Fibroblast of lung (primary cell): ENCODE measurements at places on chromosomes 5 and 9. TPM values are rescaled to one million over a fixed set of nuclear protein-coding genes. Genes with fewer than 3 reads are reported as not detected.

ALDH1A1 gene
- 45.2 and 46.1 TPM in 2 replicates for total RNA-seq

GRCh38 chr9:107180206-107180605 is 102.9 kb upstream of the RAD23B start:
- H3K36me3 ChIP-seq: no peaks in the 10 kb centered on the region
- peaks cover 2% of the 10 kb centered on the region for H3K4me1 ChIP-seq
- DNase-seq: no peak

CEL gene
- under 0.01 and 0.33 TPM in 2 replicates for total RNA-seq

DNA sequence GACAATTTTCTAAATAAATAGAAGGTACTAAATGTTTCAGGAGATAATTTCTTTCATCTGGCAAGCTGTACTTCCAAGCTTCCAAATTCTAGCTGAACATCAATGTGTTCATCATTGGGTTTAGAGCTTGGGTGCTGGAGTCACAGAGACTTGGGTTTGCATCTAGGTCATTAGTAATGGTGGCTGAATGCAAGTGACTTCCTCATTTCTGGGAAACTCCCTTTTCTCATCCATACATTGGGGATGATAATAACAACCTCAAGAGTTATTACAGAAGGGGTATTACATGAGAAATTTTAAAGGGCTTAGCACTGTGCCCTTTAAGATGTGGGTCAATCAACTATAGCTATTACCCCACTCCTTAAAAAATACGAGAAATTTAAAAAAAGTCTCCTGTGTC is 41.1 kb upstream of the KLF4 start:
- H3K4me1 ChIP-seq: no peaks in the 10 kb centered on the region
- H3K27ac ChIP-seq: no peak overlapping the region
- H3K36me3 ChIP-seq: no peaks in the 10 kb centered on the region
- H3K27me3 ChIP-seq: no peaks in the 10 kb centered on the region
- DNase-seq: no peak

GRCh38 chr5:153350175-153350883 is 140.1 kb upstream of the GRIA1 start:
- no peak overlapping the region for H3K27ac ChIP-seq
- no peaks in the 10 kb centered on the region for H3K4me1 ChIP-seq
- no peaks in the 10 kb centered on the region for H3K27me3 ChIP-seq
- H3K36me3 ChIP-seq: no peaks in the 10 kb centered on the region

GRCh38 chr9:101462558-101462957 is 27.0 kb upstream of the ALDOB start:
- H3K27me3 ChIP-seq: no peaks in the 10 kb centered on the region
- H3K4me3 ChIP-seq: peak overlapping the region; percentile 6
- peaks cover 2% of the 10 kb centered on the region for H3K4me1 ChIP-seq
- no peaks in the 10 kb centered on the region for H3K36me3 ChIP-seq
- H3K27ac ChIP-seq: no peak overlapping the region

DNA sequence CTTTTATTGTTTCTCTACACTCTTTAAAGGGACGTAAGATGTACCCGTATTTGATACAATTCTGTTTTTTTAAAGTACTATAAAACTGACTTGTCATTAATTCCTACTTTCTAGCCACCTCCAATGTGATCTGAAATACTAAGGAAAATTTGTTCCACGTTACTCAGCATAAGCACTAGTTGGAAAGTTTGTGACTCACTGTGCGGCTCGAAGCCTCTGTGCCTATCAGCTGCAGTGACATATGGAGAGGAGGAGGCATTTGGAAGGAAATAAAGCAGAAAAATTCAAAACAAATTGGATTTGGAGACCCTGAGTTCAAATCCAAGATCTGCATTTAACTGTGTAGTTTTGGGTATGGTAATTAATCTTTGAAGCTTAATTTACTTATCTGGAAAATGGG is 339.3 kb downstream of the BRINP1 start:
- no peak for DNase-seq
- H3K36me3 ChIP-seq: no peaks in the 10 kb centered on the region
- H3K4me1 ChIP-seq: no peaks in the 10 kb centered on the region
- no peaks in the 10 kb centered on the region for H3K27me3 ChIP-seq

PCDHB16 gene
- 0.51 and 1.5 TPM in 2 replicates for total RNA-seq

CERT1 gene
- 36.0 and 36.5 TPM in 2 replicates for total RNA-seq

- peaks cover 25% of the 10 kb centered on the region for H3K4me1 ChIP-seq
- no peak overlapping the region for H3K4me3 ChIP-seq
- no peaks in the 10 kb centered on the region for H3K27me3 ChIP-seq
- peak overlapping the region; percentile 42 for H3K27ac ChIP-seq
- DNase-seq: peak; percentile 99
- H3K36me3 ChIP-seq: no peaks in the 10 kb centered on the region
Observed at GRCh38 chr5:124628721-124629596, 117.5 kb downstream of the ZNF608 start.
